Right hindlimb (tissue), 1 donor: ENCODE measurements at places on chromosomes 2 and 18.

DNA sequence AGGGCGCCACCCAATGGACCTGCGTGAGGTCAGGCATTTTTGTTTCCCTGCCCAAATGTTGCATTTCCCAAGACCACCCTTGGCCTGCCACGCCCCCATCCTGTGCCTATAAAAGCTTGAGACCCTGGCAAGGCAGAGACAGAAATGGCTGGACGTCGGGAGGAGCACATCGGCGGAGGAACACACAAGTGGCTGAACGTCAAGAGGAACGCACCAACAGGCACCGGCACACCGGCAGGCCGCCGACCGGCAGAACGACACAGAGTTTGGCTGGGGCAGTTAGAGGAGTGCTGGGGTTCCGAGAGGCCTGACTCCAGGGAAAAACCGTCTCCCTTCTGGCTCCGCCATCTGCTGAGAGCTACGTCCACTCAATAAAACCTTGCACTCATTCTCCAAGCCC is 35.9 kb downstream of the DCDC2C start:
- DNase-seq: no peak

DNA sequence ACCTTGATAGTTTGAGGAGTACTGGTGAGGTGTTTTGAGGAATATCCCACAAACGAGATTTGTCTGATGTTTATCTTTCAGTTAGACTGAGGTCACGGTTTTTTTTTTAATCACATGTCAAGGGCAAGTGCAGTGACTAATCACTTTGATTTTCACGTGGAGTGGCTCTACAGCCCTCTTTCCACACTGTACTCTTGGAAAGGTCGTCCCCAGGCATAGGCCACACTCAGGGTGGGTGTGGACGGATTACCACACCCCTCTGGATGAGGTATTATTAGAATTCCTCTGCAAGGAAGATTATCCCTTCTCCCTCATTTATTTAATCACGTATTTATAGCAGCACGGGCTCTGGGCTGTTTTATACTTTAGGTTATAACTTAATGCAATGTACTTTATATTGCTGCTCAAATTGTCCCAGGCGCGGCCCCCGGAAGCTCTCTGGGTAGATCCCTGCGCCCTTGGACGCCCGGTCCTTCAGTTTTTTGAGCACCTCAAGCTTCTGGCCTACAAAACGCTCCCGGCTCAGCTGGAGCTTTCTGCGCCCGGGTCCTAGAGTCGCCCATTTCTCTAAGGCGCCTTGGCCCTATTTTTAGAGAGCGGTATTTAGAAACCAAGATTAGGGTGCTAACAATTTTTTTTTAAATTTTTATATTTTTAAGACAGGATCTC is 515 bp upstream of the PLEKHB2 start:
- no peak for DNase-seq

DNA sequence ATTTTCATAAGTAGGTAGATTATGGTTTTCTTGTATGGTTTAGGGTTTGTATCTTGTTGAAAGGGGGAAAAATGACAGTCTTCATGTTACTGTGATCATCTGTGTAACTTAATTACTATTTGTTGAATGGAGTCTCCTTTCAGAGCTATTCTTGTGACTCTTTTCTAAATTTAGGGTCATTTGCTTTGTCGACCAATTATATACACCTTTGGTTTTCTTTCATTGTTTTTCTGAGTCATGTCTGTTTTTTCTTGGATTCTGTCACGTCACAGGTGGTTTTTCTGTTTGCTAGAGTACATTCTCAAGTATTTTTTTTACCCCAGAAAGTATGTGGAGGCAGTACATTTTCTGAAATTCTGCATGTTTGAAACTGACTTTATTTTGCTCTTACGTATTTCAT is 43.8 kb upstream of the DYSF start:
- DNase-seq: no peak

- DNase-seq: peak; percentile 65
Measured at GRCh38 chr2:950080-950966, at the start of gene SNTG2. SNTG2 (plus strand) TSS chr2:950849; CDS start chr2:950997, 148 bp downstream.

- DNase-seq: no peak
Measured at GRCh38 chr2:49616800-49617199, 462.5 kb upstream of the FSHR start.

DNA sequence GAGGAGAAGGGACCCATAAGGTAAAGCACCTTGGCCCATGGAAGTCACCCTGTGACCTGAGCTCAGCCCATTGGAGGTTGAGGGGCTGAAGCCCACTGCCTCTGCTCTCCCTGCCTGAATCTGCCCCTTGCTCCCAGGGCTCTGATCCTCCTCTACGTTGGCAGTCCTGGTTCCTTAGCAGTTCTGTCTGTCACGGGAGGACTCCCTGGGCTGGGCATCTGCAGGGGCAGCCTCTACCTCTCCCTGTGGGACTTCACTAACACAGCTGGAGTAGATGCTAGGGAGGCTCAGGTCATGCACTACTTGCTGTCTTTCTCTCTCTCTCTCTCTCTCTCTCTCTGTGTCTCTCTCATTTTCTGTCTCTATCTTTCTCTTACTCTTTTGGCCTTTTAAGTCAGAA is 8.7 kb downstream of the GYPC start:
- DNase-seq: no peak

DNA sequence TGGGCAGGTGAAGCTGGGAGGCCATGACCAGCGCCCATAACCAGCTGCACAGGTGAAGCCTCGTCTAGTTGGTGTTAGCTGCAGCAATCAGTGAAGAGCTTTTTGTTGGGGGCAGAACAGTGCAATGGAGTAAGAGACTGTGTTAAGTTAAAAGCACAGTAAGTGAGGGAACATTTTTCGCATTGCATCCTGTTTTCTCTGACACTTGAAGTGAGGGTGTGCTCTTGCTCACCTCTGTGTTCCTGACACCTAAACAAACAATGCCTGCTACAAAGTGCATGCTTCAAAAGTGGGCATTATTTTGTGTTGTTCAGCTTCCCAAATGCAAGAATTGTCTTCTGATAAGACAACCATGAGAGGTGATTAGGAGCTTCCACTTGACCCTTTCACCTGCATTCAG is 324.0 kb upstream of the ACVR2A start:
- no peak for DNase-seq

DNA sequence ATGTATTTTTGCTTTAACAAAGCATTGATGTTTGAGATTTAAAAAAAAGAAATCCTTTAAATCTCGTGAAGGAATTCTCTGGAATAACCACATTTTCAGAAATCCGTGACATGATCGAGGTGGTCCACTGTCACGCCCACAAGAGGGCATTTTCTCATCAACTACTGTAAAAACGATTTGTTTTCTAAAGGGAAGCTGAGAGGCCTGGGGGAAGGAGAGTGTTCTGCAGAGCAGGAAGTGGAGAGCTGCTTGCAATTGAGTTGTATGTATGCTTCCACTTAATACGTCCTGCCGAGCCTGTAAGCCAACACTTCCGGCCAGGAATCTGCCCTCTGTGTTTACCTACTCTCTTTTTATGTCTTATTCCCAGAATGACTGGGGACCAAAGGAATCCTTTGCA is 19.4 kb downstream of the KLHL29 start:
- peak; percentile 64 for DNase-seq
